ENCODE measurements at places on chromosomes 12 and 14.

DNA sequence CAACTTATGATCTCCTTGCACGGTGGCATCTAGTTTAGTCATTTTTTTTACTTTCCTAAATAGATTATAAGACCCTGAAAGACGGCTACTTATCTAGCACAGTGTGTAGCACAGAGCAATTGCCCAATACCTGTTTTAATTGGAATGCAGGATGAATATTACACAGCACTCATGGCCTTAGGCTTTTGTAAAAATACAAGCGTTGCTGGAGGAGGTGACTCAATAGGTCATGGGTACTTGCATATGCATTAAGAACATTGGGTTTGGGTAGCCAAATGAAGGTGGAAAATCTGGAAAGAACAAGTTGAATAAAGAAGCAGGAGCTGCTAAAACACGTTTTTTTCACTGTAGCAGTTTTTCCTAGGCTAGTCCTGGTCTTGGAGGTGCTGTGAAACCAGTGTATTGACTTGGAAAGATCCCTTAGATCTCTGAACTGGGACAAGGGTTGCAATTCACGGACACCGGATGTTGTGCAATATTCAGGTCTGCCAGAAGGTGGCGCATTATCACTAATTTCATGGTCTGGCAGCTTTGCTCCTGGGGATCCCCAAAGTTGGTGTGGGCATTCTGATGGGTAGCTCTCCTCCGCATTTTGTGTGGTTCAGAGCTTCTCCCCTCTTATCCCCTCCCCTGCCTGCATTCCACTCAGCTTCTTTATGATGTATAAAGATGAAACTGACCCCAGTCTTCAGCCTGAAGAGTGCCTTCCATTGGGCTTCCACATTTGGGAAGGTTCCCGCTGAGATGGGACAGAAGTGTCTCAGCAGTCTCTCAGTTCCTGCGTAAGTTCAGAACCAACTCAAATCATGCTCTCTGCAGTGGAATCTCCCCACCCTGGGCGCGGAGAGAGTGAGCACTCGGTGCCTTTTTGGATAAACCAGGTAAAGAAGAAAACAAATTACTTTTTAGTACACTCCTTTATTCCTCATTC is 278.3 kb downstream of the NRXN3 start:
- peak; percentile 71 for DNase-seq

DNA sequence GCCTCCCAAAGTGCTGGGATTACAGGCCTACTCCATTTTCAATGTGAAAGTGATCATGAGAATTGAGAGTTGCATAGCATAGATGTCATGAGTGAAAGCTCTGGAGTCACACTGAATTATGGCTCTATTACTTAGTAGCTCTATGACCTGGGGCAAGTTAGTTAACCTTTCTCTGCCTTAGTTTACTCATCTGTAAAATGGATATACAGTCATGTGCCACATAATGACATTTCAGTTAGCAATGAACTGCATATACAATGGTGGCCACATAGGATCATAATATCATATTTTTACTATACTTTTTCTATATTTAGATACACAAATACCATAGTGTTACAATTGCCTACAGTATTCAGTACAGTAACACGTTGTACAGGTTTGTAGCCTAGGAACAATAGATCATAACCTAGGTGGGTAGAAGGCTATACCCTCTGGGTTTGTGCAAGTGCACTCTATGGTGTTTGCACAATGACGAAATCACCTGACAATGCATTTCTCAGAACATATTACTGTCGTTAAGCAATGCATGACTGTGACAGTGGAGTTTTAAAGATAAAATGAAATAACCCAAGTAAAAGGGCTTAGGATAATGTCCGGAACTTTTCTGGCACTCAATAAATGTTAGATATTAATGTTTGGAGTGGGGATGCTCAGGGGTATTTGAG is 53.1 kb downstream of the ZFYVE26 start:
- DNase-seq, result no peak

DNA sequence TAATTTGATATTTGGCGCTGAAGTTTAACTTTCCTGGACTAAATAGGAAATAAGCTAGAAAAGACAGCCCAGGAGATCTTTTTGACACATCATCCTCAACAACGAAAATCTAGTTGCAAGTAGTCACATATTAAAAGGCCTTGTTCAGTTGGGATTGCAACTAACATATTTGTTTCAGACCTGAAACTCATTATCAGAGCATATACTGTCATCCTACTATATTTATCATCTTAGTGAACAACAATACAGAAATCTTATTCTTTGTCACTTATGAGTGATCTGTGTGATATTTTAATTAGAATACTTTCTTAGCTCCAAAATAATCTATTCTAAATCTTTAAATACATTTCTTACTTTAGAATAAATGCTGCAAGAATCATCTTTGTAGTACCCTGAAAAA is 72.1 kb downstream of the ELK3 start:
- no peak for DNase-seq

- DNase-seq, result no peak
Measured at GRCh38 chr12:19222558-19222957, 93.0 kb downstream of the PLEKHA5 start.

- DNase-seq, result no peak
Measured at GRCh38 chr12:78870539-78870938, 6.0 kb downstream of the SYT1 start.

GRCh38 chr12:114508529-114509129 is 102.7 kb upstream of the TBX5 start:
- DNase-seq, result peak; percentile 78

- DNase-seq, result no peak
Measured at GRCh38 chr12:1528791-1529190, 65.6 kb downstream of the FBXL14 start.

GRCh38 chr14:84797326-84797725 is 732.6 kb upstream of the FLRT2 start:
- DNase-seq, result no peak

DNA sequence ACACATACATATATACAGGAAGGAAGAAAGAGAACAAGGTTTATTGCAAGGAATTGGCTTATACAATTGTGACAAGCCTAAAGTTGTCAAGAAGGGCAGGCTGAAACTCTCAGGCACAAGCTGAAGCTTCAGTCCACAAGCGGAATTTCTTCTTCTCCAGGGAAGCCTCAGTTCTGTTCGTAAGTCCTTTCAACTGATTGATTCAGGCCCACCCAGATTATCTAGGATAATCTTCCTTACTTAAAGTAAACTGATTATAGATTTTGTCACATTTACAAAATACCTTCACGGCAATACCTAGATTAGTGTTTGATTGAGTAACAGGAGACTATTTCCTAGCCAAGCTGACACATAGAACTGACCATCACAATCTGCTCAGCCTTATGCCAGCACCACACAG is 81.5 kb upstream of the TMEM260 start:
- no peak for DNase-seq

DNA sequence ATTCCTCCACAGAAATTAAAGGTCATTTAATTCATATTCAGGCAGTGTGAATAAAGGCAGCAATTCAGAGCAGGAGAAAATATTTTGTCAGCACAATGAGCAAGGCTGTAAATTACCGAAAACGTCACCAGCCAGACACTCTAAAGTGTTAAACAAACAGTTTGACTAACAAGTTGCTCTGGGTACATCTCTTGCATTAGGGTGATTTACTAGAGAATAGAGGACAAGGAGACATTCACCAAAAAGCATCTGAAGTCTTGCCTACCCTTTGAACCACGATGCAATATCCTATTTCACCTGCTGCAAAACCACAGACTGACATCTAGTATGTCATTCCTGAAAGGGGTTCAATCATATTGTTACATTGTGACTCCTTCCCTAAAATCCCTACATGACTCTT is 27.1 kb upstream of the GPHB5 start:
- DNase-seq, result no peak

DNA sequence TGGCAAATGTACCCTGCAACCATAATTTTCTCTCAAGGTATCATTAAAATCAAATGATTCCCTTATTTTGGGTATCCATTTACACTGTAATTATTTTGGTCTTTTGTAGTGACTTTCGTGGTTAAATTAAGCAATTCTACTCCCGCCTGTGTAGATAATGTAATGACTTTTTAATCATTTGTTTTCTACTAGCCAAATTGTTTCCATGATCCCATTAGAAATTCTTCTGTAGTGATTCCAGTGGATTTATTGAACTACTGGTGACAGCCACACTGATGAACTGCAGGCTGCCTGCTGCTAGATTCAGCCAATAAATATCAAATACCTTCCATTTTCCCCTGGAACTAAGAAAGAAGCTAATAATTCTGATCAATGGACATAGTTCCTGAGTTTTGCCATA is 96.0 kb downstream of the WIF1 start:
- DNase-seq, result no peak

- no peak for DNase-seq
Measured at GRCh38 chr12:62282057-62282774, 22.0 kb downstream of the USP15 start.

- DNase-seq, result no peak
Measured at GRCh38 chr12:110548678-110549077, 34.4 kb downstream of the PPTC7 start.
